Cortex of kidney (tissue), 1 donor: ENCODE measurements at places on chromosomes 16 and 17.

GRCh38 chr16:86831366-86831765 is 253.0 kb downstream of the FOXL1 start:
- DNase-seq: no peak

DNA sequence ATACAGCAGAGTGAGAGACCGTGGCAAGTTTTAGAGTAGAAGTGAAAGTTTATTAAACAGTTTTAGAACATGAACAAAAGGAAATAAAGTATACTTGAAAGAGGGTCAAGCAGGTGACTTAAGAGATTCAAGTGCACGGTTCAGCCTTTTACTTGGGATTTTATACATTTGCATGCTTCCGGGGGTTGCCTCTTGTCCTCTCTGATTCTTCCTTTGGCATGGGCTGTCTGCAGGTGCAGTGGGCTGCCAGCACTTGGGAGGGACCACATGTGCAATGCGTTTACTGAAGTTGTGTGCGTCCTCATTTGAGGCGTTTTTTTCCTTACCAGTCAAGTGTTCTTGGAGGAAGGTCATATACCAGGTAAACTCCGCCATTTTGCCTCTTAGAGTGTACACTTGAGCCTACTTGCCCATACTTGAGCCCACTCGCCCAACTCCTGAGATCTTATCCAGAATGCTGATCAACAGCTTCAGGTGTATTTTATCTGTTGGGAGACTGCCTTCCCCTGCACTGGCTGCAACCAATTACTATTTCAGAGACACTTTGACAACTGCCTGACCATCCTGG is 195.2 kb downstream of the IRX5 start:
- no peak for DNase-seq

- DNase-seq: no peak
These were observed 26.6 kb downstream of the GNGT2 start for GRCh38 chr17:49183801-49184200.

DNA sequence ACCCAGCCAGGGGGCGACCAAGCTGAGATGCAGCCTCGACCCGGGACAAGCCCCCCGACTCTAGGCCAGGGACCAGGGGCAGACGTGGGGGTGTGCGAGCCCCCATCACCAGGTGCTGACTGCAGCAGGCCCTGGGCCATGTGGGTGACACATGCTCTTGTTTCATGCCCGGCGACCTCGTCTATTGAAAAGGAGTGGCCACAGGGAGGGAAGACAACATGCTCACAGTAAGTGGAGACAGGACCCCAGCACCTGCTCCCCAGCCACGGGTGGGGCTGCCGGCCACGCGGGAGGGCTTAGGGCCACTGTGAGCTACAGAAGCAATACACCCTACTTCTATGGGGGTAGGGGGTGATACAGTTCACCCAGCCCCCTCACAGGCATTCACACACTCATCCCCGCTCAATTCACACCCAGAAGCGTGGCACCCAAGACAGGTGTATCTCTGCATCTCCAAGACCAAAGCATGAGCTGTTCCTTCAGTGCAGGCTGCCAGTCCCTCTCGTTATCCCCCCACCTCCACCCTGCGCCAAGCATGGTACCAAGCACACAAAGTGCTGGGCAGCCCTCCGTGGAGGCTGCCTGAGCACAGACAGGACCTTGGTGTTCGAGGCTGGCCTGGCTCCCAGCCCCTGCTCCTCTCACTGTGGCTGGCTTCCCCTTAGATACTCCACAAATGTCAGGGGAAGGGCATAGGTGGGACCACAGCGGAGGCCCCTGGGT is 13.6 kb downstream of the VASN start:
- DNase-seq: no peak

- DNase-seq: no peak
These were observed 63.1 kb upstream of the SDK2 start for GRCh38 chr17:73707358-73707757.
